ENCODE measurements at places on chromosomes 12 and 14. TPM values are rescaled to one million over a fixed set of nuclear protein-coding genes. Genes with fewer than 3 reads are reported as not detected.

Gene AKAP6
- total RNA-seq: 1.0 TPM

GRCh38 chr14:96705422-96706092 lies 91.6 kb upstream of the VRK1 start:
- DNase-seq: no peak

DNA sequence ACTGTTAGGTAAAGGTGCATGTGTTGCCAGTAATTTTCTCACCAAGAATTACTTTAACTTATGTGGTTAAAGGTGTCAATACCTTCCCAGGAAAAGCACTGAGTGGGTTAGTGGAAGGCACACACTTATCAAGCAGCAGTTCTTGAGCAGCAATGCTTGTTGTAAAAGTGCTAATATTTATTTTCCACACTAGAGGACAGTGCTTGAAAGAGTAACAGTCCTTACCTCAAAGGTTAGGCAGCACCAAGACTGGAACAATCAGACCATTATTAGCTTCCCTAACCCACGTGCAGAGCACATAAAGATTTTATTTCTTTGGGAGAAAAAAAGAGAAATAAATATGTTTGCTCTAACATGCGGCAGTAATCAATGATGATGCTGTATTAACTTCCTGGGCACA lies 48.8 kb upstream of the KRR1 start:
- DNase-seq: no peak

GRCh38 chr14:72640911-72641485 lies 252.9 kb downstream of the DPF3 start:
- no peak for DNase-seq

- DNase-seq: no peak
Measured at GRCh38 chr12:10563966-10564365, 49.4 kb downstream of the MAGOHB start.

DNA sequence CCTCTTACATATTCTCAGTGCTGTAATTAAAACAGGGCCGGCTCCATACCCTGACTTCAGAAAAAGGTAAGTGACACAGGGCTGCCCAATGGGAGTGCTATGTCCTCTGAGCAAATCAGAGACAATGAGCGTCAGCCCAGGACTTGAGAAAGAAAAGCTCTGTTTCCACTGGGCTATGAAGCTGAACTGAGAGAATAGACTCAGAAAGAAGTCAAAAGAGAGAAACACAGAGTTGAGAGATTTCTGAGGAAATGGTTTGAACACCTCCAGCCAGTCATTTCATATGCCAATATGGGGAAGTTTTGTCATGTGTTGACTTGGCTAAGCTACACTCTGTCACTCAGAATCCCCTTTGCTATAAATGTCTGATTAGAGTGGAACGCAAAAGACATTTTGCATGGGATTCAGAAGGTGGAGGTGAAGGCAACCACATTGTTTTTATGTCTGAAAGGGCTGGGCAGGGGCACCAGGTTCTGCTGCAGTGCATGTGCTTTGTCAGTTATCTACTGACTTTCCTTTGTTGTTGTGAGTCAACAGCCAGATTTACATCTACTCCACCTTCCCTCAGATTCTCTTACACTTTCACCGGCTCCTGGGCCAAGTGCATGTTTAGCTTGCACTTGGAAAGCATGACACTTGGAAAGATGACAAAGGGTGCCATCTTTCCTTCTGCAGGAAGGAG lies 313.3 kb downstream of the DUSP6 start:
- no peak for DNase-seq

DNA sequence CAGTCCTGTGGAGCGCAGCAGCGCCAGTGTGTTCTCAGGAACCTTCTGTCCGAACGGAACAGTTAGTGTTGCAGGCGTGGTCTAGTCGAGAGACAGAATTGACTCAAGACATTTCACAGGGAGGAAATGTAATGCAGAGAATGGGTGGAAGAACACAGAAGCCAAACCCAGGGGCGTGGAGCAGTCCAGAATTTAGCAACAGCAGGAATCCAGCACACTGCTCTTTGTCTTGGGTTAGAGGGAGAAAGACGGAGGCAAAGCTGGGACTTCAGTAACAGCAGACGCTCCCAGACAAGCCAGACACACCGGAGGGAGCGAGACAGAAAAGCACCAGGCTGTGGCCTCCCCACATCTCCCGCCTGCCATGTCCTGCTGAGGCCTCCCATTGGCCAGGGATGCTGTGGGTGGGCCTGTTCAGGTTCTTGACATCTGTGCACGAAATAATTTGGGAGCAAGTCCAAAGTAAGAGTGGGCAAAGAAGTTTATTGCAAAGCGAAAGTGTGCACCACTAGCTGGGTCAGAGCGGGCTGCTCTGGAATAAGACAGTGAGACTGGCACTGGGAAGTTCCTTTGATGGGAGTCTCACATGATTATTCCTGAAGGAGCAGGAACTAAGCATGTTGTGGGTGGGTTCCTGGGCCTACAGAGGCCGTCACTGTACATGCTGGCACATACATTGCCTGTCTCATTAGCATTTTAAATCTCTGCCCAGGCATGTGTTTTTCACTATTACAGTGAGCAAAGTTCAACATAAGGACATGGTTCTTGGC lies 339.3 kb upstream of the SFSWAP start:
- DNase-seq: no peak

GRCh38 chr14:105529569-105530284 lies 3.3 kb downstream of the TMEM121 start:
- no peak for DNase-seq

DNA sequence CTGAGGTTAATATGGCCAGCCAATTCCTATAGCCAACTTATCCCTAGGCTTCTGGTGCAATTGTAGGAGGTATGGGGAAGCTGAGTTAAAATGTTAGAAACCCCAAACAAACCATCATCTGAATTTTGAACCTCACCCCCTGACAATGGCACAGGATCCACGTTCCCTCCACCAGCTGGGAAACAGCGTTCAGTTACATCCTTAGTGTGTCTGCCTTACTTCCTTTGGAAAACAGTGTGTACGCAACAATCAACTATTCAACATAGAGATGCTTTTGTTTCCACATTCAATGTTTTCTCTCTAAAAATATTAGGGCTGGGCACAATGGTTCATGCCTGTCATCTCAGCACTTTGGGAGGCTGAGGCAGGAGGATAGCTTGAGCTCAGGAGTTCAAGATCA lies 203.4 kb downstream of the TTC7B start:
- DNase-seq: no peak

GRCh38 chr14:78798757-78799156 lies 628.6 kb downstream of the NRXN3 start:
- DNase-seq: no peak

- DNase-seq: no peak
Measured at GRCh38 chr14:32414808-32415255, 85.7 kb downstream of the AKAP6 start.
